ENCODE measurements at places on chromosomes 1 and 21. TPM values are rescaled to one million over a fixed set of nuclear protein-coding genes. Genes with fewer than 3 reads are reported as not detected.

GRCh38 chr1:208135354-208135753 lies 108.8 kb downstream of the PLXNA2 start:
- peaks cover 14% of the 10 kb centered on the region for H3K4me1 ChIP-seq
- no peaks in the 10 kb centered on the region for H3K27me3 ChIP-seq
- no peaks in the 10 kb centered on the region for H3K36me3 ChIP-seq
- DNase-seq = no peak
- H3K27ac ChIP-seq = no peak overlapping the region

DNA sequence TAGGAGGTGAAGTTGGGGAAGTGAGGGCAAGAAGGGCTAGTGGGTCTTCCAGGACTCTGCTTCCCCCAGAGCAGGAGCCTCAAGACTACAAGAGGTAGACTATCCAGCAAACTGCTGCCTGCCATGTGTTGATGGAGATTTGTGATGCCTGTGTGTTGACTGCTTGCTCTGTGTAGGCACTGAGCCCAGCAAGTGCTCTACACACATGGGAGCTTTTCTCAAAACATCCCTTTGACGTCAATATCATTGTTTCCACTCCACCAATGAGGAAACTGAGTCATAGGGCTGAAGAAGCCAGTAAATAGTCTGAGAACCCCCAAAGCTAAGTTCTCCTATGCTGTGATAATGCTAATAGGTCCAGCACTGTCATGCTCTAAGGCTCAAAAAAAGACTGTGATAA lies 207.2 kb upstream of the NFIA start:
- no peaks in the 10 kb centered on the region for H3K4me1 ChIP-seq
- no peaks in the 10 kb centered on the region for H3K27me3 ChIP-seq

DNA sequence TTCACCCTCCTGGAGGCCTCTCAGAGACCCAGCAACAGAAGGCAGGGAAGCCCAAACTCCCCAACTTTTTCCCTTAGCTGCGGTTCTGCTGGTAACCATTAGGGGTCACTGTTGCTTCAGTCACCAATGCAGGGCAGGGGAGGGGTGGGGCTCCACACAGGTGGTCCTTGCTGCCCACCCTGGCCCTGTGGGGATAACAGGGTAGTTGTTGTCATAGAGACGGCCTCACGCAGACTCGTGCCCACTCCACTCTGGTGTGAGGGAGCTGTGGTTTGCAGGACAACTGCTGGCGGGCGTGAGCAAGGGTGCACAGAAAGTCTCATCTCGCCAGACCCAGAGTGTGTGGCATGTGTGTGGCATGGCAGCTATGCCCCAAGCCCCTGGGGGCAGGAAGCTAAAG lies 19.9 kb downstream of the INSRR start:
- no peak overlapping the region for H3K4me3 ChIP-seq
- H3K27me3 ChIP-seq = peaks cover 71% of the 10 kb centered on the region
- no peak for DNase-seq
- no peaks in the 10 kb centered on the region for H3K4me1 ChIP-seq
- no peak overlapping the region for H3K27ac ChIP-seq

GRCh38 chr1:197671140-197671539 lies 104.1 kb downstream of the DENND1B start:
- H3K4me1 ChIP-seq = no peaks in the 10 kb centered on the region
- no peak overlapping the region for H3K27ac ChIP-seq
- H3K27me3 ChIP-seq = no peaks in the 10 kb centered on the region
- H3K36me3 ChIP-seq = no peaks in the 10 kb centered on the region

DNA sequence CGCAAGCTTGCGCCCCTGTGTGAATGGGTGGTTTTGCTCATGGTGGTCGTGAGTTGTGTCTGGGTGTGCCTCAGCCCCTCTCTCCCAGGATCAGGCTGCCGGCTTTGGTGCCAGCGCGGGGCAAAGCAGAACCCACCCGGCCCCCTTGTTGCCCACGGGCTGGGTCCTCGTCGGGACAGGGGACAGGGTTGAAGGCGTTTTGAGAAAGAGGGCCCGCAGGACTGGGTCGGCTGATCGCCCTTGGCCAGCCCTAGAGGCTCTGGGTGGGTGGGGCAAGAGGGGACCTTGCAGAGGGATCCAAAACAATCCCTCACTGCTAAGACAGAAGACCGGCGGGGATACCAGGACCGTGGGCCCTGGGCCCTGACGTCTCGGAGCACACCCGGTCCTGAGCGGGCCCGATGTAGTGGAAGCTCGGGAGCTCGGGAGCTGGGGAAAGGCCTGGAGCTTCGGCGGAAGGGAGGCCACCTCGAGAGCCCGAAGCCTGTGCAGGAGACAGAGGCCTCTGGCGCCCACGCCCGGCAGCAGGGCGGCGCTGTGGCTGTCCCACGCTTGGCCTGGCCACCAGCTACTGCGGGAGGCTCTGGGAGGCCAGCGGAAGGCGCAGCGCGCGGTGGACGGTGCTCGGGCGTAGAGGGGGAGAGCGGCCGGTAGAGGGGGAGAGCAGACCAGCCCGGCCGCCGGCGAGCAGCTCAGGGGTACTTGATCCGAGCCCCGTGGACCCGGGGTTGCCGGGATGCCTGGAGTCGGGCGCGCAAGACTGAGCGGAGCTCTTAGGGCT lies 2.8 kb upstream of the ZNF678 start:
- no peak for DNase-seq
- peak overlapping the region; percentile 31 for H3K4me3 ChIP-seq
- H3K36me3 ChIP-seq = no peaks in the 10 kb centered on the region
- peaks cover 27% of the 10 kb centered on the region for H3K27me3 ChIP-seq
- peaks cover 8% of the 10 kb centered on the region for H3K4me1 ChIP-seq

GRCh38 chr1:33516428-33516827 lies 44.0 kb downstream of the ZSCAN20 start:
- H3K4me1 ChIP-seq = no peaks in the 10 kb centered on the region
- H3K36me3 ChIP-seq = no peaks in the 10 kb centered on the region
- H3K4me3 ChIP-seq = no peak overlapping the region
- DNase-seq = no peak

DNA sequence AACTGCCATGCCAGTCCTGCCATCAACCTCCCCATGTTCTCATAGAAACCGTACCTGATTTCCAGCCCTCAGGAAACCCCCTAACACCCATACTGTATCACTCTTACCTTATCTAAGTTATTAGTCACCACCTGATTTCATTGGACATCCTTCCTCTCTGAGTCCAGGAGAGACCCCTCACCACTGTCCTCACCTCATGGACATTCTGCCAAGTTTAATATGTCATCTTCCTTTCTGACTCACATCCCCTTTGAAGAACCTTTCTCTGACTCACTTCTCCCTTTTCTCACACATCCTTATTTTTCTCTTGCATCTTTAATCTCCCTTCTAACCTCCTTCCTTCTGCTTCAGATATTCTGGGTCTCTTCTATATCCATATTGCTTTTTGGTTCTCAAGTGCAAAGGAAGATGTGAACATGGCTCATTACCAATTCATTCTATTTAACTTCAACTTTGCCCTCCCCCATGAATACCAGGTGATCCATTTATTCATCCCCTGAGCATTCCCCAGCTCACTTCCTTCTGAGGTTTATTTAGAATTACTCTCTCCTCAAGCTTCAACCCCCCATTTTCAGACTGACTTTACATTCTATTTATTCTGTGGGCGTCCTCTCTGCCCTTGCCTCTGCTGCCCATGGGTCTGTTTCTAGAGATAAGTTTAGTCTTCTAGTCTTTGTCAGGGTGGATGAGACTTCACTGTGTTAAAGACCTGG lies 206.8 kb upstream of the ESRRG start:
- H3K4me3 ChIP-seq = no peak overlapping the region
- no peak for DNase-seq
- no peak overlapping the region for H3K27ac ChIP-seq
- no peaks in the 10 kb centered on the region for H3K4me1 ChIP-seq
- no peaks in the 10 kb centered on the region for H3K36me3 ChIP-seq

- H3K27me3 ChIP-seq = no peaks in the 10 kb centered on the region
- H3K36me3 ChIP-seq = no peaks in the 10 kb centered on the region
- H3K4me1 ChIP-seq = no peaks in the 10 kb centered on the region
These were observed 42.5 kb upstream of the IL10 start for GRCh38 chr1:206814716-206815341.

- no peak overlapping the region for H3K4me3 ChIP-seq
- DNase-seq = no peak
- H3K4me1 ChIP-seq = no peaks in the 10 kb centered on the region
These were observed 66.4 kb downstream of the ANKRD13C start for GRCh38 chr1:70288166-70288565.

DNA sequence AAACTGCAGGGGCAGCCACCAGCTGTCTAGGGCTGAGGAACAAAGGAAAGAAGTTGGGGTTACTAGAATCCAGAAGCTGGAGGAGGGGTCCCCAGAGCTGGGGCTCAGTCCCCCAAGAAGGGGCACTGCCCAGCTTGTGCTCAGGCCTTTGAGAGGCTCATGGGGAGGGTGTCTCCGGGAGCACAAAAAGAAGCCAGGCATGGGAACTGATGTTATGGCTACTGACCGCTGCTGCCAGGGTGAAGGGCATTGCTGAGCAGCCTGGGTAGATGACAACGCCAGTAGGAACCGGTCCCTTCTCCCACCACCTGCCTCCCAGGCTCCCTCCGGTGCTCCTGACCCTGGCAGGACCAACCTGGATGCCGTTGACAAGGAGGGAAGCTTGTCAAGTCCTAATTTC lies 762.5 kb upstream of the TPTE start:
- no peaks in the 10 kb centered on the region for H3K36me3 ChIP-seq
- no peak overlapping the region for H3K27ac ChIP-seq
- H3K4me3 ChIP-seq = no peak overlapping the region
- no peaks in the 10 kb centered on the region for H3K4me1 ChIP-seq
- DNase-seq = no peak

DNA sequence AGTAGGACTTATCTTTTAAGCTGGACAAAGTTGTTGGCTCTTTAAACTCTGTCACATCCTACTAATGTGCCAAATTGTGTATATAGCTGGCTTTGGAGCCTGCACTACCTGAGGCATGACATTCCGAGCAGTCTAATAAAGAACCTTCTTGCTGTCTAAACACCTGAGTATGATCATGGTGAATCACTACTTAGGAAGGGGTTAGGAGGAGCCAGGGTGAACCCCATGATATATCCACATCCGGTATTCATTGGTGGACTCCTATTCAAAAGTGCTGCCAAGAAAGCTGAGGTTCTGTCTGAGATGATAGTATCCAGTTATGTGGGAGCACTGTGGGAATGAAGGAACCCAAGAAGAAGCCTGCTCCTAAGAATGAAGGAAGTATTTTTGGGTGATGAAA lies 27.1 kb downstream of the CRNN start:
- no peaks in the 10 kb centered on the region for H3K4me1 ChIP-seq
- no peak overlapping the region for H3K4me3 ChIP-seq
- no peak for DNase-seq
- H3K36me3 ChIP-seq = no peaks in the 10 kb centered on the region
- H3K27ac ChIP-seq = no peak overlapping the region

DNA sequence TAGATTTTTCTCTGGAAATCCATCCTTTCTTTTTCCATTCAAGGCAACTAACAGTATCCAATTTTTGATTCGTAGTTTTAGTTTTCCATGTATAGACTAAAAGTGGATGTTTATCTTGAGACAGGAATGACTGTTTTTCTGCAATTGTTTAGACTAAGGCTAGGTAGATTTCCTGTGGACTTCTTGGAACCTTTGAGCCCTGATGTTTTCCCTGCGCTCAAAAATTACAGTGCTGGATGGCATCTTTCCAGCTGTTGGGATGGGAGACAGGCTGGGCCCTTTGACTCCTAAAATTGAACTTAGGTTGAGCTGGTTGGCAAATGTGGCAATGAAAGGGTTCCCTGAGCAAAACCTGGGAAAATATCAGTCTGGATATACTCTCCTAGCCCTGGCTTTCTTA lies 180.4 kb downstream of the DHRS3 start:
- H3K36me3 ChIP-seq = no peaks in the 10 kb centered on the region
- H3K27me3 ChIP-seq = no peaks in the 10 kb centered on the region
- DNase-seq = no peak
- H3K27ac ChIP-seq = no peak overlapping the region

GRCh38 chr1:93471911-93472310 lies 24.0 kb downstream of the FNBP1L start:
- H3K36me3 ChIP-seq = no peaks in the 10 kb centered on the region
- no peak overlapping the region for H3K4me3 ChIP-seq
- DNase-seq = no peak
- H3K4me1 ChIP-seq = peaks cover 11% of the 10 kb centered on the region
- H3K27ac ChIP-seq = no peak overlapping the region
- H3K27me3 ChIP-seq = no peaks in the 10 kb centered on the region

GRCh38 chr1:192489748-192490147 lies 85.8 kb upstream of the RGS1 start:
- peak; percentile 92 for DNase-seq
- peak overlapping the region; percentile 89 for H3K27ac ChIP-seq
- no peak overlapping the region for H3K4me3 ChIP-seq
- no peaks in the 10 kb centered on the region for H3K27me3 ChIP-seq
- no peaks in the 10 kb centered on the region for H3K36me3 ChIP-seq

- H3K4me1 ChIP-seq = no peaks in the 10 kb centered on the region
- H3K36me3 ChIP-seq = no peaks in the 10 kb centered on the region
- no peaks in the 10 kb centered on the region for H3K27me3 ChIP-seq
- DNase-seq = no peak
These were observed 1407.2 kb downstream of the MRPL39 start for GRCh38 chr21:24200052-24200451.

DNA sequence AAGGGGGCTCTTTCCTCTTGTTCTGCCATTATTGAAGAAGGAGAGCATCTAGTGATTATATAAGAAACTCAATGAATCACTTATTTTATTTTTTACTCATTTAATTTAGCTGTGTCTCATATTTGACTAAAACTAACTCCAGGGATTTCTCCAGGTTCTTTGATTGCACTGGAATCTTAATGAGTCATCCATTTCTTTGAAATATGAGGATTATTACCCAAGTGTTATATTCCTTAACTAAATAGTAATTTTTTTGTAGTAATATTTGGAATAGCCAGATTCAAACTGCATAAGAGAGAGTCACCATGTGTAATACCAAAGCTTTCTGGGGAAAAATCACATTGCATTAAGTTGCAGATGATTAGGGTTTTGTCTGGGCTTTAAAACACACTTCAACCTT lies 59.5 kb downstream of the NTMT2 start:
- H3K4me3 ChIP-seq = no peak overlapping the region
- DNase-seq = no peak
- H3K27ac ChIP-seq = no peak overlapping the region
- H3K4me1 ChIP-seq = no peaks in the 10 kb centered on the region
- no peaks in the 10 kb centered on the region for H3K27me3 ChIP-seq
- H3K36me3 ChIP-seq = no peaks in the 10 kb centered on the region

- no peaks in the 10 kb centered on the region for H3K4me1 ChIP-seq
- peaks cover 2% of the 10 kb centered on the region for H3K36me3 ChIP-seq
- no peaks in the 10 kb centered on the region for H3K27me3 ChIP-seq
These were observed 13.3 kb downstream of the ARV1 start for GRCh38 chr1:230992100-230992774.

DNA sequence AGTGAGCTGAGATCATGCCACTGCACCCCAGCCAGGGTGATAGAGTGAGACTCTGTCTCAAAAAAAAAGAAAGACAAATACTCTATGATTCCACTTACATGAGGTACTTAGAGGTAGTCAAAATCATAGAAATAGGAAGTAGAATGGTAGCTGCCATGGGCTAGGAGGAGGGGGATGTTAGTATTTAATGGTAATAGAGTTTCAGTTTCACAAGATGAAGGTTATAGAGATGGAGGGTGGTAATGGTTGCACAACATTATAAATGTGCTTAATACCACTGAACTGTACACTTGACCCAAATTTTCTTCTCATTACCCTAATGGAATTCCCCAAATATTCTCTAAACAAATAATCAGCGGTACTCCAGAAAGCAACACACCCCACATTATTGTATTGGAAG lies 12.8 kb downstream of the EIF2B3 start:
- no peak overlapping the region for H3K27ac ChIP-seq
- H3K27me3 ChIP-seq = no peaks in the 10 kb centered on the region
- no peaks in the 10 kb centered on the region for H3K4me1 ChIP-seq
- H3K36me3 ChIP-seq = peaks cover 59% of the 10 kb centered on the region
- no peak for DNase-seq

The AADACL4 gene
- not detected for total RNA-seq

The ESRRG gene
- total RNA-seq = 0.68 TPM

The KLHDC8A gene
- 1.6 TPM for total RNA-seq

The B3GALT2 gene
- total RNA-seq = 1.6 TPM

The PTPN14 gene
- total RNA-seq = 20.1 TPM

The LIN28A gene
- not detected for total RNA-seq

The SLC44A3 gene
- total RNA-seq = 4.7 TPM

The OLIG2 gene
- not detected for total RNA-seq

Data from sigmoid colon (tissue), 7 donors.